ENCODE measurements at places on chromosomes 1 and 21.

DNA sequence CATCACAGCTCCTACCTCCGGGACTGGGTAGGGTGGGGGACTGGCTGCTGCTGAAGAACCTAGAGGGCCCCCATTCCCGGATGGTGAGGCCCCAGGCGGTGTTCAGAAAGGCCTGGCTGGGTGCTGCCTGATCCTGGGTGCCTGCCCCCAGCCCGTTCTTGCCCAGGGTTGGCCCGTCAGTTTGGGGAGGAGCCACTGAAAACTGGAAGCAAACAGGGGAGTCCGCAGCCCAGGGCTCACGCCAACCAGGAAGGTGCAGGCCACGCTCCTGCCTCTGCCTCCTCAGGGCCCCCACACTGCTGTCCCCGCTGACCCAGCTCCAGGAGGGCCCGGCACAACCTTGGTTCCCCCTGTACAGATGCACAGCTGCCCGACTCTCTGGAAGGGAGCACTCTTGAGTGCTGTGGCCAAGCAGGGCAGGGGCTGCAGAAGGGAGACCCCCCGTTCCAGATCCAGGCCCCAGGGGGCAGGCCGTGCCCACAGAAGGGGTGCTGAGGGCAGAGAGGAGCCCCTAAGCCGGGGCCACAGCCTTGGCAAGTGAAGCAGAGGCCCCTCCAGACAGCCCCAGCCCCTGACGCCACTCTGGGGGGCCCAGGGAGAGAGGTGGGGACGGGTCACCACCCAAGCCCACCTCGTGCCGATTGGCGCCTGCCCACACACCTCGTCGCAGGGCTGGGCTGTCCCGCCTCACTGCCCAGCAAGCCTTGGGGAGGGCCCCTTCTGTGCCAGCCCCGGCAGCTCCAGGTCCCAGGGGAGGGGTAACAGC lies 5.5 kb downstream of the C1QTNF12 start:
- no peak for DNase-seq

GRCh38 chr1:193438312-193438711 lies 251.9 kb upstream of the B3GALT2 start:
- no peak for DNase-seq

GRCh38 chr1:158471920-158472319 lies at the start of gene OR10R2:
OR10R2 (plus strand) TSS chr1:158472220; CDS start chr1:158472326, 106 bp downstream.
- DNase-seq, result no peak

DNA sequence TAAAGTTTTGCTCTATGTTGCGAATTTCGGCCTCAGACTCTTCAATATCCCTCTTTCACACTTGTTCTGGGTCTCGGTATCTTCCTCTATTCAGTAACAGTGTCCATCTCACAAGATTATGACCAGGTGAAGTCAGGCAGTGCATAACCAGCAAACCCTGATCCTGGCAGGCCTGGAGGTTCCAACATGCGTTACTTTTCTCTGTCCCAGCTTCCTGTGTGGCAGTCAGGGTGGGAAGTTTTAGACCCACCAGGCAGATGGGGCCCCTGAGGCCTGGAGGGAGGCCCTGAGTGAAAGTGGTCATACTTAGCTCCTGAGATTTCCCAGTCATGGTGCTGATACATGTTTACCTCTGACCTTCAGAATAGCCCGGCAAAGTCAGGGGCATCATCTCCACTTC lies 5.1 kb downstream of the TMEM61 start:
- DNase-seq, result no peak

- no peak for DNase-seq
Observed at GRCh38 chr1:71587961-71588360, 507.1 kb upstream of the ZRANB2 start.

GRCh38 chr1:119790451-119791198 lies 20.6 kb downstream of the REG4 start:
- DNase-seq, result no peak

GRCh38 chr1:109822749-109823542 lies 59.2 kb upstream of the EPS8L3 start:
- no peak for DNase-seq

DNA sequence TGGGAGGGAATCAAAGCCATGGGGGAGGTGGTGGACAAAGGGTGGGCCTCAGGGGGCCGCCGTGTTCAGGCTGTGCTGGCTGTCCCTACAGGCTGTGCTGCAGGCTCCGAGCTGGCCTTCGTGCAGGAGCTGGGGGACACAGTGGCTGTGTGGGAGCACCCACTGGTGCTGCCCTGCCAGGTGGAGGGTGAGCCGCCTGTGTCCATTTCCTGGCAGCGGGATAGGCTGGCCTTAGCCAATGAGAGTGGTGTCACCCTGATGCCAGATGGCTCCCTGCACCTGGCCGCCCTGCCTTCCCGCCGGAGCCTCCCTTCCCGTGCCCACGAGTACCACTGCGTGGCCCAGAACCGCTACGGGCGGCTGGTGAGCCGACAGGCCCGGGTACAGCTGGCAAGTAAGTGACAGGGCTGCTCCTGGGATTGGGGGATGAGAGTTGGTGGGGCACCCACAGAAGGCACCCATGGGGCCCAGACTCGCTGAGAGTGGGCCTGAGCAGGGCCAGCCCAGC lies 20.2 kb downstream of the SLC27A3 start:
- DNase-seq, result no peak

All from HCT116 (cell line).